ENCODE measurements at places on chromosomes 4 and X.

DNA sequence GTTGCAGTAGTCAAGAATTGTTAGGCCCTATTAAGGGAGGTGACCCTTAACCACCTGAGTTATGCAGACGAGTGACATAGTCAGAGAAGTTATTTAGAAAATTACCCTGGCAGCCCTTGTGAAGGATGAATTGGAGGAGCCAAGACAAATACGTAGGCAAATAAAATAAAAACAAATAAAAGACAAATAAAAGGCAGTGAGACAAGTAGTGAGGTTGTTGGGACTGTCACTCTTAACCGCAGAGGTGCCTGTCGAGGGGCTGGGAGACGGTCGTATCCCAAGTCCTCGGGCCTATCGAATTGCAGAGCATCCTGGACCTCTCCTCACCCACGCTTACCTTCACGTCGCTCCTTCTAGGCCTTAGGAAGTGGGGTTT, 58.0 kb upstream of the ZC4H2 start:
- no peak for DNase-seq

- no peak for DNase-seq
Measured at GRCh38 chr4:76233083-76233482, 18.4 kb upstream of the FAM47E start.

DNA sequence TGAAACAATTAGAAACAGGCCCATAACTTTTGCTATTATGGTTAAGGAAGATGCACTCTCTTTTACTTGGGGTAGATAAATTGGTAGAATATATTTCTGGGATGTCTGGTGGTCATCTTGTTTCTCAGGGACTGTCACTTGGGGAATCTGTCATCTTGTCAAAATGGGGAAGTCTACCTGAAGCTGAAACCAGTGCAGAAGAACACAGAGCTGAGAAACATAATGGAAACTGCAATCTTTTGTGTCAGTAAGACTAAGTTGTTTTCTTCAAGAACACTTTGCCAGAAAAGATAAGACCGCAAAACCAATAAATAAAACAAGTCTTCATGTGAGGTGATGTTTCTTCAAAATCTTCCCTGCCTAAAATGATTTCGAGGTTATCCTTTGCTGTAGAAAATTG, 92.0 kb downstream of the NAA11 start:
- no peak for DNase-seq

DNA sequence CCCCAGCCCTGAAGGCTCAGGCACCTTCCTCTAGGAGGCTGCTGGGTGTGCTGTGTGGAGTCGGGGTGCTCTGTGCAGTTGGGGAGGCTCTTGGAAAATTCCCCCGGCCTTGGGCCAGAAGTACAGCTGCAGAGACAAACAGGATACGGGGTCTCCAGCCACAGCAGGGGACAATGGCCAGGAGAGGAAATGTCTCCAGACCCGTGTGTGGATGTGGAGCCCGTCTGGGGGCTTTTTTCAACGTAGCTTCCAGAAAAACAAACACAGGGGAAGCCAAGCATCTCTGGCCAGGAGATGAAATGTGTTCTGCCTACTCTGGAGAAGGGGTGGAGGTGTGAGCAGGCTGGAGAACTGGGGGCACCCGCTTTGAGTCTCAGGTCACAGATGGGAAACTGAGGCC, 3.7 kb upstream of the SH3TC1 start:
- DNase-seq = no peak

- no peak for DNase-seq
Measured at GRCh38 chr4:114479595-114479994, 119.0 kb upstream of the UGT8 start.

Measured in ACHN (cell line).